Glutamatergic neuron (in vitro differentiated cells): ENCODE measurements at places on chromosomes 4 and X.

DNA sequence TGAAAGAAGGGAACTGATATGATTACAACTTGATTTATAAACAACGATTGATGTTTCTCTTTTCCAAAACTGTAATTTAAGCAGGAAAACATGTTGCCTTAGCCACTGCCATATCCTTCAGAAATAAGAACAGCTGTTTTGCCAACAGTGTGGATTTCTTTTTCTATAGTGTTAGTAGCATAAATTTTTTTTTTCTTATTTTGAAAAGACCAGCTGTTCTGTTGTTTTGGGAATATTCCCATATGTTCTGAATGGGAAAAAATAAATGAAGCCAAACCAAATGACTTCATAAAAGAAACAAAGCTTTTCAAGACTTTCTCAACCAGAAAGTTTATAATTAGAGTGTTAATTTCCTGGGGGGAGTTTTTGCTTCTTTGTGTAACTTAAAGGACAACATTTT is 83.9 kb upstream of the ARHGAP24 start:
- no peak for DNase-seq

GRCh38 chrX:37060999-37061398 is 52.8 kb downstream of the FAM47C start:
- no peak for DNase-seq

DNA sequence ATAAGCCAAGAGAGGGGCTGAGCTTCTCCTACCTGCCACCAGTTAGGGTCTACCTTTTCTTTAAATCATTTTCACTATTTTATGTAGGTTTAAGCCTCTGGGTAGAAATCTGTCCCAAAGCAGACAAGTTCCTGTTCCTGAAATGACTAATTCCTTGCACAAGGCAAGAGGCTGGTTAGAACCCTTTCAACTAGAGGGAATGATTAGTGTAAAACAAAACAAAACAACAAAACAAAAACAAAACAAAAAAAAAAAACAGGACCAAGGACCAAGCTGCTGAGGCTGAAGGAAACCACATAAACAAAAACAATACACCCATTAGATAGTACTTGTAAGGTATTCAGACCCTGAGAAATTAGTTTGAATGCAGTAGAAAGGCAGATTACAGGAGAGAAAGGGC is 62.7 kb downstream of the MAML3 start:
- no peak for DNase-seq

DNA sequence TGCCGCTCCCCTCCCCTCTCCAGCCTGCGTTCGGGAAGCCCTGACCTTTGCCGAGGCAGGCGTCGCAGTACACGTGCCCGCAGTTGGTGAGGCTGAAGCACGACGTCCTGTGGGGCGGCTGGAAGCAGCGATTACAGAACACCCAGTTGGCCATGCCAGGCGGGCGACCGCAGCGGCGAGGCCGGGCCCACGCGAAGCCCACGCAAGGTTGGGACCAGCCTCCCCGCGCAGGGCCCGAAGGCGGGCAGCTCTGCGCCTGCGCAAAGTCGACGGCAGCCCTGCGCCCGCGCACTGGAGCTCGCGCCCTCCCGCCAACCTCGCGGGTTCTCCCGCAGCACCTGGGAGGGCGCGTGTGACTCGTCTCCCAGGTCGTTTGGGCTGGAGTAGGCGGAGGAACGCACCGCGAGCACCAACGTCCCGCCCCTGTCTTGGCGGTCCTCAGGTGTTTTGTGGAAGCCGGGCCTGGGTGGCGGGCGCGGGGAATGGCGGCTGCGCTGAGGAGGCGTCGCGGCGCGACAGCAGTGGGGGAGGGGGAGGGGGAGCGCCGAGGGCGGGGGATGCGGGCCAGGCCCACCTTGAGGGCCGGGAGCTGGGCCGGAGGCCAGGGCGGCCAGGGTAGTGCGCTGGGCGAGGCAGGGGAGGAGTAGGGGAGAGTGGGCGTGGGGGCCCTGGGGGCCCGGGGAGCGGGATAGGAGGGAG is at the start of gene RNF212:
TSS of gene RNF212 (minus strand) at position 254 of the 699 bp plus-strand sequence. CDS start at position 154, 100 bp downstream.
- no peak for DNase-seq

- no peak for DNase-seq
Observed at GRCh38 chr4:113832803-113833202, 71.3 kb upstream of the CAMK2D start.

DNA sequence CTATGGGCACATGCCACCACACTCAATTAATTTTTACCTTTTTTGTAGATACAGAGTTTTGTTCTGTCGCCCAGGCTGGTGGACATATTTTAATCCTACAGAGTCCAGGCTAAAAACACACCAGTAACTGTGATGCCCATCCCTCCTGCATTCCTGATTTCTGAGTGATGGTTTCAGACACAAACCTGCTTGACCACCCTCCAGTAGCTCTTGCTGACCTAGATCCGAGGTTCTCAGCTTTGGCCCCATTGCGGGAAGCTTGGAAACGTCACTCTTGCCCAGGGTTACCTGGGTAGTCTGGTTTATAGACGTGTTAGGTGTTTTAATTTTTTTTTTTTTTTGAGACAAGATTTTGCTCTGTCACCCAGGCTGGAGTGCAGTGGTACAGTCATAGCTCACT is 7.5 kb downstream of the CD99 start:
- DNase-seq: no peak

DNA sequence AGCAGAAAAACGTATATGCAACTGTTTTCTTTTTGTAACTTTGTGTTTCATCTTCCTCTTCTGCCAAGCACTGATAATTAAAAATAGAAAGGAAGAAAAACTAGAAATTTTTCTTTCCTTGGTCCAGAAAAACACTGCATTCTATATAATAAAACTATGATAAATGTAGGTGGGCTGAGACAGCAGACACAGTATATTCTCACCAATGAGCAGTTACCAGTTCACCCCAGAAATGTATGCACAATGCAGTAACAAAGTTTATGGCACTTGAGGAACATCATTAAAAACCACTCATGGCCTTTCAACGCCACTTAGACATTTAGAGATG is 79.4 kb downstream of the FAT1 start:
- no peak for DNase-seq

DNA sequence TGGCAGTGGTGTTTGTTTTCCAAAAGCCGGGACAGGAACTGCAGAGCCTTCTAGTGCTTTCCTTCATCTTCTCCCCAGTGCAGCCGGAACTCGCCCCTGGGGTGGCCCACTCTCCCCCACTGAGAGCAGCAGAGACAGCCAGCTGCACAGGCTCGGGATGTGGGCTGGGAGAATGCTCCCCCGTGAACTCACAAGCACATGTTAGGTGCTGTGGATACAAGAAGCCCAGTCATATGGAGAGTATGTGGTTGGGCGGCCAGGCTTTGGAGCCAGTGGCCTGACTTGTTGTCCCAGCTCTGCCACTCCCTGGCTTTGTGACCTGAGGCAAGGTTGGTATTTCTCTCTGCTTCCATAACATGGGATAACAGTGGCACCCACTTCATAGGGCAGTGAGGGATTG is 9.4 kb upstream of the KIAA0232 start:
- DNase-seq: no peak

GRCh38 chrX:139077281-139078250 is 366.0 kb upstream of the FGF13 start:
- DNase-seq: no peak

GRCh38 chr4:166341992-166342391 is 469.0 kb downstream of the TLL1 start:
- no peak for DNase-seq

DNA sequence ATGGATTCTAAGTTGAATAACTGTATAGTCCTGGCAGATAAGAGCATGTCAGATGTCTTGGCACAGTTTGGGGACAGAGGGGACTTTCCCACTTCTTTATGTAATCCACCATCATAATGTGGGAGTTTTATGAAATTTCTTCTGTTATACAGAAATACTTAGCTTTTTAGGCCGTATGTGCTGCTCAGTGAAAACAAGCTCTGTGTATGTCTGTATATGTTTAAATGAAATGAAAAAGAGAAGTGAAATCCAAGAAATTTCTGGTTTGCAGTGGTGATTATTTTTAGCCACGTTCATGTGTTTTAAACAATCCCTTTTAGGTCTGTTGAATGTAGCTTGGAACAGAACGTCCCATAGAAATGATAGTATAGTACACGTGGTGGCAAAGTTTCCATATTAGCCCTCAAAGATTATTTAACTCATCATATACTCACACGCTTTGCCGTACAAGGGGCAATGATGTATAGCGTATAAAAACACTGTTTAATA is 41.0 kb downstream of the GAB1 start:
- DNase-seq: no peak

- DNase-seq: no peak
Observed at GRCh38 chr4:139969635-139970266, 184.2 kb downstream of the MAML3 start.

DNA sequence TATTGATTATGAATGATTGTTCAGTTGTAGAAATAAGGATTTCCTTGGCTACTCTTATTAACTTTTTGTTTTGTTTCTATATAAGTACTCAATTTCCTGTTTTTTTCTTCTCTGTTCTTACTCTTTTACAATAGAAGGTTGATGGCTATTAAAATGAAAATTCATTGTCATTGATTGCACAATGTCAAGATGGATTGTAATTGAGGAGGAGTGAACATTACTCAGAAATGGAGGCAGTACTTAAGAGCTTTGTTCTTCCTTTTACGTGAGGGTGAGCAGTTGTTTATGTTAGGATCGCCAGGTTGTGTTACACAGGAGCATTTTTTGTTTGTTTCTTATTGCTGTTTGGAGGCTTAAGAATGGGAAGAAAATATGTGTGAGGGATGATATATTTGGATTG is 2062.4 kb downstream of the ARAP2 start:
- no peak for DNase-seq

DNA sequence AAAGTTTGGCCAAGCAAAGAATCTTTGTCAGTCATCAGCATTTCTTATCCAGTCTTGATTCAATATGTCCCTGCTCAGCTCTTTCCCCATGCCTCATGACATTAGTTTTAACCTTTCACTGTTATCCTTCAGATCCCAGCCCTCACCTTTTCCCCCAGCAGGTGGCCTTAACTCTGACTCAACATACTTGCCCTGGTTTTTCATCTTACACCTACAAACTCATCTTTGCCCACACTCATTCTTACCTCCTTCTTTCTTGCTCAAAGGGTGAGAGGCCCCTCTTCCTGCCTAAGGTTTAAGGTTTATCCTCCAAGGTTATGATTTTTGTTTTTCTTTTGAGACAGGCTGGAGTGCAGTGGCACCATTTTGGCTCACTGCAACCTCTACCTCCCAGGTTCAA is 10.6 kb upstream of the ANXA5 start:
- no peak for DNase-seq

DNA sequence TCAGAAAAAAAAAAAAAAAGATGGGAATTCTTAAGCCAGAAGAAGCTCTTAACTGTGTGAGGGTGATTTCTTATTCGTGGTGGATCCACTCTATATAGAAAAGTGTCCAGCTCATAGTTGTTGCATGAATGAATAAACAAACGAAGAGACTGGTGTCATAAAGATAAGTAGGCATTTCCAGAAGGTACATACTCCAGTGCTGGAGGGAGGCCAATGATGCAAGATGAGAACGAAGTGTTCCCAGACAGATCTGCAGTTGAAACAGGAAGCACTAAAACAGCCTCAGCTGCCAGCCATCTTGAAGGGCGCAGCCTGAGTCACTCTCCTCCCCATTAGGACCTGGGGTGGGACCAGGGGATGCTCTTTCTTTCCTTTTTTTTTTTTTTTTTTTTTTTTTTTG is 47.4 kb upstream of the HOPX start:
- no peak for DNase-seq

GRCh38 chrX:117808426-117808825 is 308.2 kb downstream of the KLHL13 start:
- no peak for DNase-seq

GRCh38 chrX:8748855-8749254 is 16.9 kb upstream of the ANOS1 start:
- DNase-seq: no peak

DNA sequence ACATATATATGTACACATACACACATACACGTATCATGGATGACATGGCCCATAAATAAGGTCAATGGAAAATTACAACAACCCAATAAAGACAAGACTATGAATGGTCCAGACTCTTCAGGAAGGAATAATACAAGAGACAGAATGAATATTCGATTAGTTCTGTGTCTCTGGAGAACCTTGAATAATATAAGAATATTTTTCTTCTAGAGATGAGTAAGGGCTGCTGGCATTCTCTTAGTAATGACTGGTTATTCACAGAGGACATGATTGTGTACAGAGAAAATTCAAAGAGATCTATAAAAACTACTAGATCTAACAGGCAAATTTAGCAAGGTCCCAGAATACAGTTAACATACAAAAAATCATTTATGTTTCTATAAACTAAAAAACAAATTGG is 23.3 kb downstream of the SPIN4 start:
- DNase-seq: no peak

- no peak for DNase-seq
Observed at GRCh38 chr4:54433686-54434085, 204.6 kb downstream of the PDGFRA start.

DNA sequence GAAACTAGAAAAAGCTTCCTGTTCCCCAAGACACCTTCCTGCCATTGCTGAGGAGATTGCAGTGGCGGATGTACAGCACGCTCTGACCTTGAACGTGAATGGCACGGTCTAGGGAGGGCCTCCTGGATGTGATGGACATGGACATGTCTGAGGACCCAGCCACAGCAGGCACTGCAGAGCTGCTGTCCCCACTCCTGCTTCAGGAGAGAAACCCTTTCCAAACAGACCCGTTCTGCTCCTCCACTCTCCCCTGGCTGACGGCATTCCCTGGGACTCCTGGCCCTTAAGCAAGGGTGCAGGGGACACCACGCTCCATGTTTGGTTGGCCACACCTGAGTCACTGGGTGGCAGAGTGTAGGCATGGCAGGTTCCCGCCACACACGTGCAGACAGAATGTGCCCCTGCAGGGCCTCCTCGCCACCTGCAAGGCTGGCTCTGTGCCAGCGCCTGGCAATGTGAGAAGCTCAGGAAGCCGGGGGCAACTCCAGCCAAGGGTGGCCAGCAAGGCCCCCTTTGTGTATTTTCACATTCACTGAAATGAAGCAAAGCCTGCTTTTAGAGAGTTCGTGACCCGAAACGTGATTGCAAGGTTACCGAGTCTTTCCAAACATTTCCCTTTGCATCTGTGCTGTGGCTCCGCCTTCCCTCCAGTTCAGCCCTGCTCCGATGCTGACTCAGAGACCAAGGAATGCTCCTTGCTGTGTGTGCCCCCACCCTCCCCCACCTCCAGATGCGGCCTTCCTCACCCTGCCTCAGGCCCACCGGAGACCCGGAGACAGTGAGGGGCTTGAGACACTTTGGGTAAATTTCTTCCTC is 46.1 kb downstream of the HTRA3 start:
- no peak for DNase-seq
